ENCODE measurements at places on chromosomes 11 and 22. TPM values are rescaled to one million over a fixed set of nuclear protein-coding genes. Genes with fewer than 3 reads are reported as not detected.

The DDX17 gene
- 646 TPM for total RNA-seq

The ANO1 gene
- total RNA-seq: 0.62 TPM

The DDB1 gene
- 210 TPM for total RNA-seq

The EMID1 gene
- 31.8 TPM for total RNA-seq

The UCP3 gene
- total RNA-seq: 0.62 TPM

The OR8I2 gene
- not detected for total RNA-seq

The CNTN5 gene
- total RNA-seq: 10.6 TPM

The ISX gene
- not detected for total RNA-seq

All from occipital lobe (tissue), 3 donors.